ENCODE measurements at places on chromosomes 4 and X.
A peak's percentile ranks its signal among the peaks of the same experiment; 100 is the strongest.

DNA sequence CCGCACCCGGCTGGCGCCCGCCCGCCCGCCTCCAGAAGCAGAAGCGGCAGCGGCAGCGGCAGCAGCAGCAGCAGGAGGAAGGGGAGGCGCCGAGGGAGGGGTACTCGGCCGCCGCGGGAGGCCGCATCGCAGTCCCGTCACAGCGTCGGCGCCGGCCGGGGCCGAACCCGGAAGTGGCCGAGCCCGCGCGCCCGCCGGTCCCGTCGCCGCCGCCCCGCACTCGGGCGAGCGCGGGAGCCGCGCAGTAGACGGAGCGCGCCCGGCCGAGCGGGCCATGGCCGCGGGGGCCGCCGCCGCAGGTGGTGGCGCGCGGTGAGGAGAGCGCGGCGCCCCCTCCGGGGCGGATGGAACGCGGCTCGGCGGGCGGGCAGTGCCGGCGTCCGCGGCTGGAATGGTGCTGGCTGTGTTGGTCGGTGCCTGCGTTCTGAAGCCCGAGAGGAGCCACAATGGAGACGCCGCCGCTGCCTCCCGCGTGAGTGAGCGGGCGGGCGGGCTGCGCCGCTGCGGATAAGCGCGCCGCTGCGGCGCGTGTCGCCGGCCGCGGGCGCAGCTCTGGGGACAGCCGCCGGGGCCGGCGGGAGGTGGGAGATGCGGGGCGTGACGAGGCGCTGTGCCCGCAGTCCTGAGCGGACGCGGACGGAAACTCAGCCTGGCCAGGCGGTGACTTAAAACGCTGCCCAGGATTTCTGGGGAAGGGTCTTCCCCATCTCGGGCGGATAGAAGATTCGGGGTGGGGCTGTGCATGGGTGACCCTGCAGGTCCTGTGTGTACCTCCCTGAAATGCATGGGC lies at the start of gene KLHL2:
TSS of gene KLHL2 (plus strand) at position 131 of the 790 bp plus-strand sequence. CDS start at position 447, 316 bp downstream.
- DNase-seq = peak; percentile 56

DNA sequence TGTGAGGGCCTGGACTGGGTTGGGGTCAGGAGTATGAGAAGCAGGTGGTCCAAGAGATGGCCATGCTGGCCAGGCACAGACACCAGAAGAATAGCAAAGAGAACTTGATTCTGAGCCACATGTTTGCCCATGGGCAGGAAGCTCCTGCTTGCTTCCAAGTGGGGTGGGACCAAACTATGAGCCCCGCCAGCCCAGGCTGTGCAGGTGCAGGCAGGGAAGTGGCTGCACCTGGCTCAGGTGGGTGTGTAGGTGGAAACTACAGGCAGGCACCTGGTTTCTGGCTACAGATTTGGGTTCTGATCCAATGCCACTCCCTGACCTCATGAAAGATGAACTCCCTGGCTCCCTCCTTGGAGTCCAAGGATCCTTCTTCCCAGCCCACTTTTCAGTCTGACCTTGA lies 207.9 kb upstream of the KLF3 start:
- DNase-seq = no peak

DNA sequence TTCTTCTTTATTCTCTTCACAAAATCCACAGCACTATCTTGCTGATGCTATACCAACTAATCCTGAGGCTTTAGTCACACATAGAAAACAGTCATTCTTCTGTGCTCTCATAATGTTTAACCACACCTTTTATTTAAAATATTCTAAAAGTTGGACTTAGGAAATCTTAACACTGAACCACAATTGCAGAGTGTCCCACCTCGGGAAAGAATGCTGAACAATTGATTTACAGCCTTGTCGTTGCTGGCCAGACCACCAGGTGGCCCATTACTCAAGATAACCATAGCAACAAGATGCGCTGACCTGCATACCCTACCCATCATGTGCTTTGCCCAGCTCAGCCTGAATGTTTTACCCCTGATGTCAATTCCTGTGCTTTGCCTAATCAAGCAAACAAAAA lies 100.8 kb downstream of the ARSJ start:
- DNase-seq = no peak

GRCh38 chrX:15877380-15877779 lies 22.8 kb upstream of the AP1S2 start:
- DNase-seq = no peak

- peak; percentile 27 for DNase-seq
Measured at GRCh38 chr4:189792924-189793618, 147.6 kb upstream of the FRG1 start.

Measured in bone marrow (tissue), 2 donors.